WTC11 (cell line): ENCODE measurements at places on chromosomes 12 and 14.

DNA sequence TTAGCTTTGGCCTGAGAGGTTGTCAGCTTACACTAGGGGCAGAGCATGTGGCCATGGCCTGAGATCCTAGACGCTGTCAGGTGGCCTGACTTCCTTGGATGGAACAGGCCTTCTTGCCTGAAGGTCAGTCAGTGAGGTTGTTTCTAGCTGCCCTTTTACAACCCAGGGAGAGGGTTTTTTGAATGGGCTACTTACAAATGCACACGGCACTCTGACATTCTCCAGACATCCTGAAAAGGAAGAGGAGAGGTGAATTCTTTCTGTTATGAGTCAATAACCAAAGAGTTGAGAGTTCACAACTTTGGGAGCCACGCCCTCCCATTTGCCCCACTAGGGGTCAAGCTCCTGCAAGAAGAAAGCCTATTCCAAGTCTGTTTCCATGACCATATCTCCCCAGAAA lies 7.8 kb downstream of the KRT76 start:
- no peak for DNase-seq

- no peak for DNase-seq
These were observed 43.0 kb downstream of the KLRG1 start for GRCh38 chr12:9032202-9032964.

- DNase-seq: no peak
These were observed 13.0 kb upstream of the CDK2AP1 start for GRCh38 chr12:123284669-123285068.

- no peak for DNase-seq
These were observed 42.0 kb downstream of the CALM1 start for GRCh38 chr14:90438841-90439240.

DNA sequence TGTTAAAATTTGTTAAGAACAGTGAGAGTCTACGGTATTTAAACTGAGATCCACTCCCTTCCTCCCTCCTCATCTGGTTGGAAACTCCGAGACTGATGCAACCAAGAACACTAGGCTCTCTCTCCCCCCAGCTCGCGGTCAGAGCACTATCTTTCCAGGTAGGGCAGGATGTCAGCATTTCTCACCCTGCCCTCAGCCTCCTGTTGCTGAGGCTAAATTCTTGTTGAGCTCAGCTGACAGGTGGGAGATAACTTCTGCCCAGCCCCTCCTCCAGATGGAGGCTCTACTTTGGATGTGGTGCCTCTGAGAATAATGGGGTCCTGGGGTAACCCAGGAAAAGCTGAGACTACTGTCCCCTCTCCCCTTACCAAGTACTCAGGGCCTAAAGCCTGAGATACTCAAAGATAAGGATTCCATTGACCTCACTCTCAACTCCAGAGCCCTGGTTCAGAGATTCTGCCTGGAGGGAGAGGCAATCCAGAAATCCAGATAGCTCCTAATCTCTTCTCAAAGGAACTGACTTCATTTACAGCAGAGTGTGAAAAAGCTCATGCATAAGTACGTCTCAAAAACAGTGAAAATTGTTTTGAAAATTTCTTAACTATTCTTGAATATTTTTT lies 110.1 kb downstream of the EML5 start:
- peak; percentile 43 for DNase-seq
